NCI-H2171 treated with DMSO at 0.1 percent for 48 hours (cell line): ENCODE measurements at places on chromosomes 1 and 21.

DNA sequence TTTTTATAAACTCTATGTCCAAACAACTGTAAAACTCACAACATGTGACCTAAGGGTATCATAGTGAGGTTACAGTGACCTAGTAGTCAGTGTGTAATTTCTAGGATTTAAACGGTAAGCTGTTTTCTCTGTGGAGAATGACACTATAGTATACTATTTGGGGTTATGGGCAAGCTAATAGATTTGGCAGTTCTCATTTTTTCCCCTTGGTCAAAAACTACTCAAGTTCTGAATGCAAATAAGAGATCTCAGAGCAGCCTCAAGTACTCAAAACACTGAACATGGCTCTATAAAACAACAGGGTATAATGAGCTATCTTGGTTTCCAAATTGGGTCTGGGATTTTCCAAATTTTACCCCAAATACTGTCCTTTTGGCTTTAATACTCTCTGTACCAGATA lies 88.5 kb upstream of the HMCN1 start:
- DNase-seq, result no peak

GRCh38 chr1:3007298-3008147 lies 13.7 kb upstream of the ACTRT2 start:
- no peak for DNase-seq

DNA sequence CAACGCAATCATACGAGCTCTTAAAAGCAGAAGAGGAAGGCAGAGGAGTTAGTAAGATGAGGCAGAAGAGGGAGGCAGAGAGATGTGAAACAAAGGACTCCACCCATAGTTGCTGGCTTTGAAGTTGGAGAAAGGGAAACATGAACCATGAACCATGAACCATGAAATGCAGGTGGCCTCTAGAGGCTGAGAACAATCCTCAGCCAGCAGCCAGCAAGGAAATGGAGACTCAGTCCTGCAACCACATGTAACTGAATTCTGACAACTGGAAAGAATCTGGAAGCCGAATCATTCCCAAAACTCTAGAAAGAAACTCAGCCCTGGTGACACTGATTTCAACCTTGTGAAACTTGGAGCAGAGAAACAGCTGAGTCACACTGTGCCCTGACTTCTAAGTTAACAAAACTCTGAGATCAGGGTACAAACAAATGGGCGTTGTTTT lies 10.1 kb downstream of the DIPK1A start:
- peak; percentile 28 for DNase-seq

DNA sequence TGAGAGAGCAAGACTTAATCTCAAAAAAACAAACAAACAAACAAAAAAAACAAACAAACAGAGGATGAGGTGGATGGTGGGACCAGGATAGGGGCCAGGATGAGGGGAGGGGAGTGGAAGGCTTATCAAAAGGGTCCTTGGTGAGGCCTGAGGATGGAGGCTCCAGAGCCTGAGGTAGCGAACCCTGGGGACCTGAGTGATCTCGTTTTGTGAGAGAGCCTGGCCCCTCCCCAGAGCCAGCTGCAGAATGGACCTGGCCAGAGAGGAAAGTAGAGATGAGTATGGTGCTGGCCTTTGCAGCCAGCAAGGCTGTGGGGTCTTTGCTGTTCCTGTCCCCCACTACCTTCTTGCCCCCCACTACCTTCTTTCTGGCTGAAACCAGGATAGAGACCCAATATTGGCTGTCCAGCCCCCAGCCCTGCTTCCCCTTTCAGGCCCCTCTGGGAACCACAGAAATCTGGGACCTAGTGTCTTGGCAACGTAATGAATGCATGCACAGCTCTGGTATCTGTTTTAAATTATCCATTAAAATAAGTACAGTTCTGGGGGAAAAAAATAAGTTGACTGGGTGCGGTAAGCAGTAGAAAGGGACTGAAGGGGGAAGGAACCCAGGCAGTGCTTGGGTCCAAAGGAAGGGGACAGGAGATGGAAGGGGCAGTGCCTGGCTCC lies 1.1 kb upstream of the LMNA start:
- DNase-seq, result no peak

GRCh38 chr1:197467881-197468280 lies 199.8 kb downstream of the CRB1 start:
- DNase-seq, result no peak

DNA sequence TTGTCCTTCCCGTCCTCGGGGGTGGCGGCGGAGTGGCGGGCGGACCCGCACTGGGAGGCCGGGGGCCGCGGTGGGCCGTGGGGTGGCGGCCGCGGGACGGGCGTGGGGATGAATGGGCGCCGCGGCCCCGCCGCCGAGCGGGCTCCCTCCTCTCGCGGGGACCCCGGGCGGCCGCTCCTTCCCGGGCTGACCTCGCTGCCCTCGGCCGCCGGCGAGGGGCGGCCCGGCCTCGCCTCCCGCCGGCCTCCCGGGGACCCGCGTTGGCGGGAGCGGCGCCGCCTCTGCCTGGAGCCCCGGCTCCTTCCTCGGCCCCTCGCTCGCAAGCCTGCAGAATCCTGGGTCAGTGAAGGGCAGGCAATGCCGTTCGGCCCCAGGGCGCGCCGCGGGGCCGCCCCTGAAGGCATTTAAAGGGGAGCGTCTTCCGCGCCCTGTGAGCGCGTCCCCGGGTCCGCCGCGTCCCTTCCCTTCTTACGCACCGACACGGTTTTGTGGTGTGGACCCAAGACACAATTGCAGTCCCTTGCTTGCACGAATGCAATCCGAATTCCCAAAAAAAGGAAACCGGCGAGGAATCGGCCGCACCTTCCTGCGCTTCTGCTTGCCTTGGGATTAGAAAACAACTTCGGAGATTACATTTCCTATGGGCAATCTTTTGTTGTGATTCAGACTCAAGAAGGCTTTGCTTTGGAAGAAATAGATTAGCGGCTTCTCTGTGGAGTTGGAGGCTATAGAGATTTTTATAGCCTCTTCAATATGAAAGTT lies 776 bp downstream of the ITSN1 start:
- DNase-seq, result peak; percentile 31

- DNase-seq, result no peak
These were observed 1114.4 kb upstream of the B3GALT2 start for GRCh38 chr1:194300776-194301175.

DNA sequence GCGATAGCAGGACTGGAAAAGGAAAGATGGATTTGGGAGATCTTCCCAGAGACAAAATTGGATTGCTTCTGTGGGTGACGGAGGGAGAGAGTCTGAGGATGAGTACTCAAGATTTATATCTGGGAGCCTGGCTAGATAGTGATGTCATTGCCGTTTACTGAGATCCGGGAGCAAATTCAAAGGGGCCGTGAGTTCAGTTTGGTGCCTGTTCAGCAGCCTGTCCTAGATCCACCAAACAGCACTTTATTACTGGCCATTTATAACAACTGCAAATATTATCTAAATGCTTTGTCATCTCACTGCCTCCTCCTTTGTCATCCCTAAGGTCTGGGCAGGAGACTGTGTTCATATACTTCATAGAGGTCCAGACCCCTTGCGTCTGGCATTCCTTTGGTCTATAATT lies 29.2 kb downstream of the MAPKAPK2 start:
- no peak for DNase-seq

- peak; percentile 82 for DNase-seq
These were observed 262.6 kb downstream of the SIPA1L2 start for GRCh38 chr1:232367293-232367692.

GRCh38 chr1:116556289-116557006 lies 14.4 kb downstream of the CD58 start:
- peak; percentile 44 for DNase-seq

- no peak for DNase-seq
These were observed 16.4 kb downstream of the CADM3 start for GRCh38 chr1:159187647-159188374.

DNA sequence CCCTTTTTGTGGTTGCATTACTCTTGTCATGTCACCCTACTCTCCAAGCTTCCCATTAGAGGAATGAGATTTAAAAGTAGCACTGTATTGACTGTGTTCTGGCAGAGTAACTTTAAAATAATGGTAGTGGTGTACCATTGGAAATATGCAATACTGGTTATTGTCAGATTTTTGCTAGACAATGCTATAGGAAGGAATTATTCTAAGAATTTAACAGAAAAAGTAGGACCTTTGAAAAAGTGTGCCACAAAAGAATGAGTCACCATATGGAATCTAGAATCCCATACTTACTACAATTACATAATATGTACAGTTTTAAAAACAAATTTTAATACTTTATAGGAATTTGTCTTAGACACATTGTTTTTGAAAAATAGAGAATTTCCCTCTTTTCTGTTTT lies 13.8 kb downstream of the MIER1 start:
- DNase-seq, result no peak

- DNase-seq, result no peak
These were observed 63.8 kb upstream of the ARHGAP29 start for GRCh38 chr1:94301186-94301585.

DNA sequence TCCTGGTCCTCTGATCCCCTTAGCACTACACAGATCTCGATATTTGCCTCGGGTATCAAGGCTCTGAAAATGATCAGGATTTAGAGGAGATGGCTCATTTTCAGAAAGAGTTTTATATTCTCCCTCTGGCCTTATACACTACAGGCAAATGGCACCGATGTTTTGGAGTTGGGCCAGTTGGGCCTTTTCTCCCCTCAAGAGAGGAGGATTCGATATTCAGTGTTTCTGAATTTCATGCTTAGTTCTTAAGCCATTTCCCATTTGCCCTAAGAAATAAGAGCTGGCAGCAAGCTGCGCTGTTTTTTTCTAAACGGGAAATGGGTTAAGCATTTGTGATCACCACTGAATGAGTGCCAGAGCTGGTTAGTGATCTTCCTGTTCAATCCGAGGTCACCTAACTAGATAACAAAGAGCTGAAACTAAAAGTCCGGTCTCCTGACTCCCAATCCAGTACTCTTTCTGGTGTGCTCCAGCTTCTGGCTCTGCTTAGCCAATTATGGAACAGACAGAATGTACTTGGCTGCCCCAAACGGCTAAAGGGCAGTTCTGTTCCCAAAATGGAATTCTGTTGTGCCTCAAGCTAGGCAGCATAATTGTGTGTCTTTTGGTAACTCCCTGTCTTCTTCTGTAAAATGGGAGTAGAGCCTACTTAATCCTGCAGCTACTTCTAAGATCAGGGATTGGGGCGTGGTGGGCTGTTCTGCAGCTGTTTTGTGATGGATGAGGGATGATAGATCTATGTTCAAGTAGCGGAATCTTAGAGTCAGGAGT lies 1.2 kb upstream of the CPT2 start:
- DNase-seq, result no peak

DNA sequence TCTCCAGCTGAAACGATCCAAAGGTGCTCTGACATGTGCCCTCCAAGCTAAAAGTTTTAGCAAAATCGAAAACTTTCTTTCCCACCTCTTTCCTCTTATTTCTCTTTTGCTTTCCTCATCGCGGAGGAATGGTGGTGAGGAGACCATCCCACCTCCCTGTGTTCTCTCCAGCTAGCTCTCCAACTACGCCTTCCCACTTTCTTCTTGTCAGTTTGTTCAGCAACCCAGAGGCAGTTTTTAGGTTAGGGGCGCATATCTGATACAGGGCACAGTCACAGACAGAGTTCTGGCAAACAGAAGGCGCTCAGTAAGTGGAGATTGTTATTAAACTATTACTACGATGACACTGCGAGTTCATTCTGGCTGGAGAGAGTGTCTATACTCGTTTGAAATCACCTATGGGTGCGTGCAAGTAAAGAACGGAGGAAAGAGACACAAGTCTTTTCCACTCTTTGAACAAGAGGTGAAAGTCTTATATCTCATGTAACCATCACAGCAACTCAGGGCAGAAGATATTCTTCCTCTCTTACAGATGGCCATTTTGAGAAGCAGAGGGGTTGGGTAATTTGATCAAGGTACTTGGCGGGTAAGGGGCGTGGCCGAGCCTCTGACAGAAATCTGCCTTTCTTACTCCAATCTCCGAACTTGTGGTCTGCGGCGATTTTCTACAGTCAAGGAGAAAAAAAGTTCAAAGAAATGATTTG lies 13.9 kb downstream of the HLX start:
- DNase-seq, result peak; percentile 21

- DNase-seq, result no peak
These were observed 9.1 kb downstream of the LDLRAD1 start for GRCh38 chr1:54008876-54009275.

DNA sequence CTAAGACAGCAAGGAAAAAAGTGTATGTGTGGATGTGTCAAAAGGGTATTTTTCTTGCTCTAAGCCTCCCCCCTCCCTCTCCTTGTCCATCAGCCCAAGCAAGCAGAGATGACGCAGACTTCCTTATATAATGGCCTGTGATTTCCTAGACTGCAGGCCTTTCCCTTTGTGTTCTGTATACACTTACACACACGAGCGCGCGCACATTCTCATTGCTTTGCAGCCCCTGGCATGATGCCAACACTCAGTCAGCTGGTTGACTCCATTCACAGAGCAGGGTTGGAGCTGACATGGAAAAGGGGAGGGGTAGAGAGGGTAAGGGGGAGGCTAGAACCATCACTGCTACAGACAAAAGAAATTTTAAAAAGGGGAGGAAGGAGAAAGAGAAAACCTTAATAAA lies 41.8 kb downstream of the GATAD2B start:
- peak; percentile 98 for DNase-seq

GRCh38 chr1:156726549-156727226 lies 1.6 kb upstream of the METTL25B start:
- DNase-seq, result peak; percentile 43

GRCh38 chr1:150213170-150214098 lies 22.5 kb downstream of the ANP32E start:
- DNase-seq, result peak; percentile 97

DNA sequence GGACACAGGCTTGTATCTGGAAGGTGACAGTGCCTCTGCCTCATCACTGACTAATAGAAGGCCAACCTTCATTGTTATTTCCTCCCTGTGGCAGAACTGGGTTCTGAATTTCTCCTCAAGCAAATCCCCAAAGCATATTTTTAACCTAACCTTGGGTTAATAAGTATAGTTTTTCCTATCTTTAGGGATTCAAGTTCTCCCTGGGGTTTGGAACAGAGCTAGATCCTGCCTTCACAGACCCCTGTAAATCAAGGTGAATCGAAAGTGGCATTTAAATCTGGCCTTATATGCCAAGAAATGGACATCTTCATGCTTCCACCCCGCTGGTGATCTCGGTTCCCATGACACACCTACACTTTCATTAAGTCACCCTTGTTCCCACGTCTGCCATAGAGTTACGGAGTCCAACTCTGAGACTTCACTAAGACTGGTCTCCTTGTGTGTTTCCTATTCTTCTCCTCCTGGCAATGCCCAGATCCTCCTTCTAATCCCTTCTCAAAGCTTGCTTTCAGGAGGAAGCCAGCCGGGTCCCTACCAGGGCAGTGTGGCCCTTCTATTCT lies 4.3 kb upstream of the CHI3L2 start:
- DNase-seq, result no peak

- no peak for DNase-seq
These were observed 14.7 kb downstream of the CLSTN1 start for GRCh38 chr1:9809100-9809510.

DNA sequence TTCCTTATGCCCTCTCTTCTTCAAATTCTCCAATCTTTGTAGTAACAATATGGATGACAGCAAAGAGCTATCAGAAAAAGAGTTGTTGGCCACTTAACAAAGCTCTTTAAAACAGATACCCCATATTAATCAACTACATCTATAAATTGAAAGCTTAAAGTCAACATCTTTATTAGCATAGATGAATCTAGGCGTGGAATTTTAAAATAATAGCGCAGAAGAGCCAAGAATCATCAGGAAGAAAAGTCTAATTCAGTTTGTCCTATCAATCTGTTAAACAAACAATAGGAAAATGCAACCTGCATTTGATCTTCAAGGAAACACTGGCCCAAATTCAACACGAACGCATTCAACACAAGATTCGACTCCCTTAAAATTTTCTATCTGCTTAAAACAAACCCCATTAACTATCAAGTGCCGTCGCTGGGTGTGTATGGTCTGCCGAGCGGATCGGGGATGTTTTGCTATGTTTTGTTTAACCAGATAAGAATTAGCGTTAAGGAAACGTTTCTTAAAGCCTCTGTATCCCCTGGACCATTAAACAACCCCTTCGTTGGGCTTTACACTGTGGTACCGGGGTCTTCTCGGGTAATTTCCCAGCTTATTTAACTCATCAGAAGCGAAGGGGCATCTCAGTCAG lies 1.0 kb downstream of the LYST start:
- DNase-seq, result peak; percentile 59
